ENCODE measurements at places on chromosomes 12 and 14. TPM values are rescaled to one million over a fixed set of nuclear protein-coding genes. Genes with fewer than 3 reads are reported as not detected.

PCNX1 gene
- total RNA-seq = 22.9 TPM

MYBPC1 gene
- total RNA-seq = 0.40 TPM

MGP gene
- total RNA-seq = 16.7 TPM

ARMH4 gene
- 0.72 TPM for total RNA-seq
